Activated T-cell treated with anti-CD3 and anti-CD28 coated beads, Interleukin-2, amount 50 U/mL, for 48 hours (primary cell): ENCODE measurements at places on chromosomes 6 and 20.

GRCh38 chr6:70045413-70045812 lies 179.1 kb downstream of the COL19A1 start:
- DNase-seq: no peak

GRCh38 chr20:11716239-11716944 lies 201.3 kb upstream of the BTBD3 start:
- no peak for DNase-seq

- no peak for DNase-seq
Measured at GRCh38 chr20:37866051-37866450, 36.9 kb upstream of the VSTM2L start.

GRCh38 chr20:44067650-44068081 lies 119.3 kb downstream of the JPH2 start:
- DNase-seq: peak; percentile 12

- DNase-seq: no peak
Measured at GRCh38 chr6:27031302-27031701, 216.2 kb upstream of the PRSS16 start.

DNA sequence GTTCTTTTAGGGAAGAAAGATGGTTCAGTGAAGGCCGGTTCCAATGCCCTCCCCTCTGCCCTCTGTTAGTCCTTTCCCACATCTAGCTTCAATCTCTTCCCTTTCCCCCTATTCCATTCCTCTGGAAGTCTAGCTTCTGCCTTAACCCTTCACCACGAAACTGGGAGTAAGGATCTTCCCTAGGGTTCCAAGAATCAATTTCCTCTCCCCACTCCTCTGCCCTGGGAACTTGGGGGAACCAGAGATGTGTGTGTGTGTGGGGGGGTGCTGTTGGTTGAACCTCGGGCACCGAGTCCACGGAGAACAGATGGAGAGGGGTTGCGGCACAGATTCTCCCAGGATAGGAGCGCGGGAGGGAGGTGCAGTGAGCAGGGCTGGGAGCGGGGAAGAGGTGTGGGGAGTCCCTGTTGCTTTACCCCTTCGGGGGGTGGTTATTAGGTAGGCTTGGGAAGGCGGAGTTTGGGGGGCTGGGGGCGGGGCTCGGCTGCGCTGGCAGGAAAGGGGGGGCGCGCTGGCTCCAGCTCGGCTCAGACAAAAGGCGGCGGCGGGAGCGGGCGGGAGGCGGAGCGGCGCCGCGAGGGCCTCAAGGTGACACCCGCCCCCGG lies at the start of gene TMEM151B:
Gene TMEM151B (plus strand): TSS at position 530 of the 605 bp plus-strand sequence. CDS start 293 bp downstream, outside the sequence.
- no peak for DNase-seq

GRCh38 chr20:9196110-9196509 lies 127.2 kb downstream of the PLCB4 start:
- DNase-seq: no peak

DNA sequence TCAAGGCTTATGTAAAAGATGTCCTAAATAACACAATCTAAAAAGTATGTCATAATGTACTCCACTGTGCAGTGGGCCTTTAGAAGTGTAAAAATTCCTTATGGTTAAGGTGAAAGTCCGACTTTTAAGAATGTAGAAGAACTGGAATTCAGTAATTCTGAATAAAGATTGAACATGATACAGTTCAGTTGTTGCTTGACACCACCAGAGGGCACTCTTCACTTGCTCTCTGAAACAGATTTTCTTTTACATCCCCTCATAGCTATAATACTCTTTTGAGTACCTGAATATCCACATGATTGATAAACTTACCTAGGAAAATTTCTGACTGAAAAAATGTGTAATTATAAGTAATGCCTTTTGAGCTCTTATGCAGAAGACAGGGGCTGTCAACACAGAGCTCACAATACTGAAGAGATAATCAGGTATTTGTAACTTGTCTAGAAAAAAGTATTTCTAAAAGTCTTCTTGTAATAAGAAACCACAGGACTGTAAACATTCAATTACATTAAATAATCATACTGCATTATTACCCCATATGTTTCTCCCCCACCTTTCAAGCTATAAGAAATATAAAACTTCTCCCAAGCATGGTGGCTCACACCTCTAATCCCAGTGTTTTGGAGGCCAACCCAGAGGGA lies 92.1 kb downstream of the POPDC3 start:
- DNase-seq: no peak

GRCh38 chr20:64086801-64087200 lies 2.6 kb upstream of the LKAAEAR1 start:
- no peak for DNase-seq

- DNase-seq: no peak
Measured at GRCh38 chr6:148959008-148959407, 212.2 kb downstream of the UST start.

DNA sequence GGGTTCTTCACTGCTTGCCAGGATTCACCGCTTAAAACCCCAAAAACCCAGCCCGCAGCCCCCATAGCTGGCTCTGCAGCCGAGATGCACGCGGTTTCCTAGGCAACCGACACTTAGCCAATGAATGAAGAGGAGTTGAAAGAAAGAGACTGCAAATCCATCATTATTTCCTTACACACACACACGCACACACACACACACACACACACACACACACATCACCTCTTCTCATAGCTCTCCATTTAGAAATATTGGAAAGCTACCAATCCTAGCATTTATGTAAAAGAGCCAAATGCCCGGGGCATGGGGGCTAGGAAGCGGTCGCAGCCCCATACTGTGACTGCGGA lies 3.4 kb upstream of the TUBB2B start:
- no peak for DNase-seq

DNA sequence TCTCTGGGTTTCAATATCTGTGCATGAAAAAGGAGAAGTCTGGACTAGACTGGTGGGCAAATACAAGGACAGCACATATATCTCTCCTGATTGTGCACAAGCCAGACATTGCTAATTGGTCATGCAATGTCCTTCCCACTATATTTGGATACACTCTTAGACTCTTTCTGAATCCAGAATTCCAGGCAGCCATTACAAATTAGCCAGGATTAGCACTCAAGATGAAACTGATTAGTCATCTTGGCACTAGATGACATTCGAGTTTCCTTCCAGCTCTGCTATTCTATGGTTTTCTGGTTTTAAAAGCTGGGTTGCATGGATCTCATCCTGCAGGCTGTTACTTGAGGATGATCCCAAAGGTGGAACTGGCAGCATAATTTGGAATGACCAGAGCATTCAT lies 73.2 kb downstream of the SCP2D1 start:
- DNase-seq: no peak

- DNase-seq: no peak
Measured at GRCh38 chr6:133499662-133500061, 258.5 kb downstream of the EYA4 start.
